ENCODE measurements at places on chromosomes 7 and 10. TPM values are rescaled to one million over a fixed set of nuclear protein-coding genes. Genes with fewer than 3 reads are reported as not detected.

Gene SPDYE1
- total RNA-seq, result not detected

Gene ABCF2
- total RNA-seq, result 27.0 TPM

Gene OR2A5
- not detected for total RNA-seq

Gene UNCX
- total RNA-seq, result not detected

Gene EXOSC1
- 12.4 TPM for total RNA-seq

DNA sequence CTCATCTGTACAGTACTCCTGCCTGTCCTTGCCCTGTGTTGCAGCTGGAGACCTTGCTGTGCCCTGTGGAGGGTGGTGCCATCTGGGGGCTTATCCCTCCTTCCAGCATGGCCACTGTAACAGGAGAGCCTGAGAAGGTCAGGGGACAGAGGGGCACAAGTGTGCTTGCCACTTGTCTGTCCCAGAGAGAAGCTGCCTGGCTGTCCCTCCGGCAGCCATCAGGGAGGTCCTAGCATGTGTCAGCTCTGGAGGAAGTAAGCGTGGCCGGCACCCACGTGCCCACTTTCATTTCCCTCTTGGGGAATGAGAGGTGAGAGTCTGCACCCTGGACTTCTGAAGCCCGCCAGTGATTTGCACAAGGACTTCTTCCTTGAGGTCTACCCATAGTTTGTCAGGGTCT is 97.0 kb upstream of the PPIF start:
- no peak for DNase-seq

DNA sequence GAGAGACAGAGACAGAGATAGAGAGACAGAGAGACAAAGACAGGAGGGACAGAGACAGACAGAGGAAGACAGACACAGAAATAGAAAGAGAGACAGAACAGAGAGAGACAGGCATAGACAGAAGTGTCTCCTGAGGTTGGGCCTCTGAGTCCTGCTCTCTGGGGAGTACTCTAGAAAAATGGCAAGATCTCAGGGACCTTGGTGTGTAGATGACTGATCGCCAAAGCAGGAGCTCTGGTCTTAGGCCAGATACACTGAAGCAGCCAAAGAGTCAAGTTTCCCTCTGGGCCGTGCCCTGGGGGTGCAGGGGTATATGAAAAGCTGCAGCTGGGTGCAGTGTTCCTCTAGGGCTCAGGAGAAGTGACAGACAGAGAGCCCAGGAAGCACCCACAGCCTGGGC is 176.6 kb upstream of the TNS3 start:
- no peak for DNase-seq

- DNase-seq, result no peak
Measured at GRCh38 chr10:121444520-121445165, 153.6 kb downstream of the FGFR2 start.

DNA sequence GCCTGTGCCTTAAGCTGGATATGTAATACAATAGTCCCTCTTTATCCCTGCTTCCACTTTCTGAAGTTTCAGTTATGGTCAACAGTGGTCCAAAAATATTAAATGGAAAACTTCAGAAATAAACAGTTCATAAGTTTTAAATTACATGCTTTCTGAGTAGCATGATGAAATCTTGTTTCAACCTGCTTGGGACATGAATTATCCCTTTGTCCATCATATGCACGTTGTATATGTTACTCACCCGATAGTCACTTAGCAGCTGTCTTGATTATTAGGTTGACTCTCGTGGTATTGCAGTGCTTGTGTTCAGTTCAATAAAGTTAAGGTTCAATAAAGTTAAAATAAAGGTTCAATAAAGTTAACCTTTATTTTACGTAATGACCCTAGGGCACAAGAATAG is 25.5 kb downstream of the C1GALT1 start:
- DNase-seq, result no peak

DNA sequence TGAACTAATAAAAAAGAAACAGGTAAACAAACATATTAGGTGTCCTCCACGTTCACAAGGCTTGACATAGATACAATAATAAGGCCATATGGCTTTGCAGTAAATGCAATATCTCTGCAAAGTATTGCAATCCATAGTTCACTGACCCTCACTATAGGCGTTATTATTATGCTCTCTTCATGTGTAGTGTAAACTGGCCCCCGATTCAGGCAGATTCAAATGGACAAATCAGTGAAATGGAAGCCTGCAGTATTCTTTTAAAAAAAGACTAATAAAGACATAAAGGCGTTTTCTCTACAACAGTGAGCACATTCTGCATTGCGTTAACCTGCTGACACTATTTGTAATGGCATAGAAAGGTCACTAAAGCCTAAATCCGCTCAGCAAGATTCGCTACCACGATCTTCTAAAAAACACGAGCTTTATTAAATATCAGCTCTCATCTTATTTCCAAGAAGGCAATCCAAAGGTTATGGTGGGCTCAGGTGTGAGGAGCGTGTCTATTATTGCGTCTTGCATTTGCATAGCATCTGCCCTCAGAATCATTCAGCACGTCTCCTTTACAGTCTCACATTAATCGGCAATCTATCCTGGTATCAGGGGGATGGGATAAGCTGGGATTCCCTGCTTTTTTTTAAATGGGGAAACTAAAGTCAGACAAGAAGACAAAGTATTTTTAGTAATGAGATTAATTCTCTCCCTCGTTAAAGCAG is 36.2 kb downstream of the FRMD4A start:
- DNase-seq, result no peak

DNA sequence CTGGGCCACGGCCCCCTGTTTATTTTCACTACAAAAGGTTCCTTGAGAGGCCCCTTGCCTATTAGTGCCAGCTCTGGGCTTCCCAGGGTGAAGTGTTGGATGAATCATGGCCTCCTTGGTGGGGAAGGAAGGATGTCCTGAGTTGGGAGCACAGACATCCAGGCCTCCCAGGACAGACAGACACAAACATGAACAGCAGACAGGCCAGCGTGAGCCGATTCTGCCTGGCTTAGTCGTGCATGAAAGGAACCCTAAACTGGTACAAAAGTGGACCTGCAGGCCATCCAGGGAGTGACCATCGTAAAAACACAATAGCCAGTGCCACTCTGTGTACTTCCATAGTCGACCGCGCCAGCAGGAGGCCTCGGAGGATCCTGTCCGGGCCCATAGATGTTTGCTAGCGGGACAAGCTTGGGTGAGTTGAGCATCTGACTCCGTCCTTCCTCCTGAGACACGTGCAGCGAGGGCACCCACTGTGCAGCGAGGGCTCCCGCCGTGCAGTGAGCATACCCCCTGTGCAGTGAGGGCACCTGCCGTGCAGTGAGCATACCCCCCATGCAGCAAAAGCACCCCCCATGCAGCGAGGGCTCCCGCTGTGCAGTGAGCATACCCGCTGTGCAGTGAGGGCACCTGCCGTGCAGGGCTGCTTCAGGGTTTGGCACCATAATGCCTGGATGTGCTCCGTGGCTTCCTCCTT is 51.3 kb upstream of the PRKAR1B start:
- no peak for DNase-seq

DNA sequence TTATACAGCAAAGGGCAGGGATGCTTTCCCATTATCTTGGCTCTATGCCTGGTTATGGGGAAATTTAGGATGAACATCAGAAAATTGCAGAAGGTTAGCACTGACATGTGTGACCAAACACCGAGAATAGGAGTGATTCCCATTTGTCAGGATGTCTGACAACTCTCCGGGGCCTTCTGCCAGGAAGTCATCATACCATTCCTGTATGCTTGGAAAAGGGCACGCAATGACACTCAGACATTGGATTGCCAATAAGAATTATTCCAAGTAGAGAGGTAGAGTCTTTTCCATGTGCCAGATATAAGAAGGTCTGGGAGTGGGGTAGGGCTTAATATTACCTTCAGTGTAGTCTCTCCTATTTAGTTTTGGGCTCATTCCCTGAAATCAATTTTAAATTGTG is 82.3 kb downstream of the MTPN start:
- no peak for DNase-seq
